T-helper 1 cell (primary cell): ENCODE measurements at places on chromosomes 16 and 17.

- DNase-seq = no peak
These were observed 7.2 kb downstream of the NUBP1 start for GRCh38 chr16:10750793-10751192.

DNA sequence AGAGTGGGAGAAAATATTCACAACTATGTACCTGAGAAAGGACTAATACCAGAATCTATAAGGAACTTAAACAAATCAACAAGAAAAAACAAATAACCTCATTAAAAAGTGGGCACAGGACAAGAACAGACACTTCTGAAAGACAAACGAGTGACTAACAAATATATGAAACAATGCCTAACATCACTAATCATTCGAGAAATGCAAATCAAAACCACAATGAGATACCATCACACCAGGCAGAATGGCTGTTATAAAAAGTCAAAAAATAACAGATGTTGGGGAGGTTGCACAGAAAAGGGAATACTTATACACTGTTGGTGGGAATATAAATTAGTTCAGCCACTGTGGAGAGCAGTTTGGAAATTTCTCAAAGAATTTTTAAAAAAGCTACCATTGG lies 83.5 kb upstream of the WSCD1 start:
- no peak for DNase-seq

DNA sequence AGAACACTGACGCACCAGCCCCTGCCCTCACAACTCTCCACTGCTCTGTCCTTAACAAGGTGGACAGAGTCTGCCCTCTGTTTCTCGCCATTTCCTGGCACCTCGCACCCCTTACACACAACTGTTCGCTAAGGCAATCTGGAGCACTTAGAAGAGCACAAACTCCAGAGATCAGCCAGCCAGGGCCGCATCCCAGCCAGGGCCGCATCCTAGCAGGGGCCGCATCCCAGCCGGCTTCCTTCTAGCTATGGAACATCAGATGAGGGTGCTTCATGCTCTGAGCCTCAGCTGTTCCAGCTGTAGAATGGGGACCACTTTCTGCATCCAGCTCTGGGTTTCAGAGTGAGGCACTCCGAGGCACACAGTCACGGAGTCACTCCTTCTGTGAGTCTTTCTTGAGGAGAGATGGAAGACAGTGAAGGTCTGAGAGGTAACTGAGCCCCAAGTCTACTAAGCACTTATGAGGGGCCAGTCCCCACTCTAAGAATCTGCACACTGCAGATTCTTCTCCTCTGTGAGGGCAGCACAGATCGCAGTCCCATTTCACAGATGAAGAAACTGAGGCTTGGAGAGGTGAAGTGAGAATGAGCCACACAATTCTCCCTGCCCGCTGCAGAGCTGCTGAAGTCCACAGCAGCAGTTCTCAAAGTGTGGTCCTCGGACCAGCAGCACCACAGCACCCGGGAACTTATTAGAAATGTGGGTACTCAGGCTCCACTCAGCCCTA lies 20.9 kb downstream of the COTL1 start:
- no peak for DNase-seq

GRCh38 chr17:73644145-73645049 lies at the start of gene SDK2:
Gene SDK2 (minus strand): TSS chr17:73644445. CDS start chr17:73644088, 357 bp downstream.
- no peak for DNase-seq

- DNase-seq = no peak
These were observed 825 bp downstream of the HEATR6 start for GRCh38 chr17:60077672-60078519.

- DNase-seq = no peak
These were observed 58.2 kb downstream of the RAP1GAP2 start for GRCh38 chr17:2854143-2855055.

DNA sequence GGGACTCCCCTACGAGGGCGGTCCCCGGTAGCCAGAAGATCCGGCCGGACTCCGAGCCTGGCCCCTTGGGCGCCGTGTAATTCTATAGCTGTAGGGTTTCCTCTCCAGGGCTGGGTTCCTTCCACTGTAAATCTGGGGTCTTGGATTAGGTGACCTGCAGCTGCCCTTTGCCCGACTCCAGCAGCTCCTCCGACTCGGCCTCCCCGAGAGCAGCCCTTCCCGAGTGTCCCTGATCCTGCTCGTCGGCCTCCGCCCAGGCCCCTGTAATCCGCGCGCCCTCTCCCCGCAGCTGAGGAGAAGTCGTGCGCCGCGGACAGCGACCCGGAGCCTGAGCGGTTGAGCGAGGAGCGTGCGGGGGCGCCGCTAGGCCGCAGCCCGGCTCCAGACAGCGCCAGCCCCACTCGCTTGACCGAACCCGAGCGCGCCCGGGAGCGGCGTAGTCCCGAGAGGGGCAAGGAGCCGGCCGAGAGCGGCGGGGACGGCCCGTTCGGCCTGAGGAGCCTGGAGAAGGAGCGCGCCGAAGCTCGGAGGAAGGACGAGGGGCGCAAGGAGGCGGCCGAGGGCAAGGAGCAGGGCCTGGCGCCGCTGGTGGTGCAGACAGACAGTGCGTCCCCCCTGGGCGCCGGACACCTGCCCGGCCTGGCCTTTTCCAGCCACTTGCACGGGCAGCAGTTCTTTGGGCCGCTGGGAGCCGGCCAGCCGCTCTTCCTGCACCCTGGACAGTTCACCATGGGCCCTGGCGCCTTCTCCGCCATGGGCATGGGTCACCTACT lies 5.5 kb downstream of the TBX2 start:
- no peak for DNase-seq

DNA sequence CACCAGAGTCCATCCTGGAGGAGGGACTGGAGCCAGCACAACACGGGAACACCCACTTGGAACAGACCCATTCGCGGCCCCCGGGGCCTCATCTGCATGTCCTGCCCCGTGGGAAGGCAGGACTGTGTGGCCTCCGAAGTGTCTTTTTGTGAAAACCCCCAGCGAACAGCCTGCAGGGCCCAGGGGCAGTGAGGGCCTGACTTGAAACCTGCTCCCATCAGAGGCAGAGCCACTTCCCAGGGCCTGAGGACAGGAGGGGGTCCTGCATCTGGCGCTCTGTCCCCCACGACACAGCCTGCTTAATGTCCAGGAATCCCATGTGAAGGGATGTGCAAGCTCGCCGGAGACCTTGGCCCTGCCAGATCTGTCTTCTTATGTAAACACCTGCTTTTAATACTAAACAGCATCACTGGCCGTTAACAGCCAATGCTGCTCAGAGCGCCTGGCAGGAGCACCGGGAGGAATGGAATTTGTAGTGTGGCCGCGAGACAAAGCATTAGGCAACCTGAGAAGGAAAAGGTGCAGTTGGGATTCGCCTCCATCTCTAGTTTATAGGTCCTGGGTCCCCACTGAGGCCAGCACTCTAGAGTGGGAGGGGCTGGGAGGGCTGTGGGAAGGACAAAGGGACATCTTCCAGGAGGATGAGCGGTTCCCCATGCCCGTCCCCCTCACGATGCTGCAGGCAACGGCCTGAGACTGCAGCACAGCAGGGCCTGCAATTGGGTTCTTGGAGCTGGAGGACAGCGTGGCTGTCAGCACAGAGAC lies 9.6 kb upstream of the EVPL start:
- no peak for DNase-seq

DNA sequence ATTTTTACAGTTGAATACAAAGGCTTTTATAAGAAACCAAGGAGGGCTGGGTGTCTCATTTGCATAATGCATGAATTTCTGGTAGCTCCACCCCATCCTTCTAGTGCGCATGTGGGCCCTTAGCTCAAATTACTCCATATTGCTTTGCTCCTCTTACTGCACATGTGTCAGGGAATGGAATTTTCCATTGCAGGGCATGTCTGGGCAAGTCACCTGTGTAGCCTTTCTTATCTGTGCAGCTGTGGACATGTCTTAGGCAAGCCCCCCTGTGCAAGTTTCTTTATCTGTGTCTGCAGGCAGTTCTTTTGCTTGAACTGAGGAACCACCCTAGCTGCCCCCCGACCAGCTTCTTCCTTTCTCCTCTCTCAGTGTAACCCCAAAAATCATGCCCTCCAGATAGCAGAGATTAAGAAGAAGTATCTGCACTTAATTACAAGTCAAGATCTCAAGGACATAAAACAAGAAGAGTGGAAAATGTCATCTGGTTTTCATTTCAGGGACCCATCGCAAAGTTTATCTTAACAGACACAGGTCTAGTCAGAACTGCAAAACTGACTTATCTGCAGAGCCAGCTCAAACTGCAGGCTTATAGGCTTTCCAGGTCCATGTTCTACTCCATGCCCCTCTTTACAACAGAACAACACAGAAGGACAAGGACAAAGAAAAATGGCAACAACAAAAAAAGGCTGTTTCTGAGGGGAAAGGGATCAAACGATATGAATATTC lies 137.9 kb upstream of the HS3ST4 start:
- DNase-seq = no peak

DNA sequence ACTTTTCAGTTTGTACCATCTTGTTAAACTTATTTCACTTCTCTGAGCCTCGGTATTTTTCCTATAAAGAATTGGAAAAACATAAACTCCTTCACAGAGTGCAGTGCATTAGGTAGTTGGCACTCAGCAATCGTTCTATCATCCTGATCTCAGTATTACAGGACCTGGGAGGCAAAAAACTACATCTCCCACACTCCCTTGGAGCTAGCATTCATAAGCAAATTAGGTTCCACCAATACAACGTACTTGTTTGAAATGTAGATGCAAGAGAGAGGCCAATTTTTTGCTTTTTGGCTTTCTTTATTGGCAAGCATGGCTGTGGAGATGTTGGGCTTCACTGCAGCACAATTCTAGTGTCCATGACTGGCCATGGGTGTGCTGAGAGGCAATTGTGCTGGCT lies 285.2 kb downstream of the CA10 start:
- no peak for DNase-seq

DNA sequence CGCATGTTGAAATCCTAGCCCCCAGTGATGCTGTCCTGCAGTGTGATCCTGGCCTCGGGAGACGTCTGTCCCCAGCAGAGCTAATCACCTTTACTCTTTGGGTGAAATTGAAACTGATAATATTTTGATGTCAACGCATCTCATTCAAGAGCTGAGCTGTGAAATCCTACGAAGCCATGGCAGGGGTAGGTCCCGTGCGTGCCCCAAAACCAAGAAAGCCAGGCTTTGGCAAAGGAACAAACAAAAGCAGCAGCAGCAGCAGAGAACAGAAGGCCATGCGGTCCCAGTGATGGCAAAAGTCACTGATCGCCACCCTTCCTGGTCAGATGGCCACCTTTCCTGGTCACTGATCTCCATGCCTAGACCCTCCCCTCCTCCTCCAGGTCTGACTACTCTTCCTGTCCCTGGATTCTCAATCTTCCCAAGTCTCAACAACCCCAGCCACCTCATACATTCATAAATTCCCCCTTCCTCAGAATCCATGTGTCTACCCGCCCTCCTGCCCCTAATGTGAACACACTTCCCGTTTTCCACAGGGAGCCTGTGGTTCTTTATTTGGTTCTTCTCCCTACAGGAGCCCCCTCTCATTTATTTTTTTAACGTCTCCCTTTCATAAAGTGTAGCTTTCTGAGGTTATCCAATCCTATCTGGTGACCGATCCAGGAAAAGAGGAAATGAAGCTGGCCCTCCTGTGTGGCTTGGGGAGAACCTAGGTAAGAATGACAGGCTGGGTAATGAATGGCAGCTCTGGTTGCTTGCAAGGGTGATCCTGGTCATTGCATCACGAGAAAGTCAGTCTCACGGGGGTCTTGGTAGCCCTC lies 50.3 kb downstream of the CPPED1 start:
- no peak for DNase-seq

DNA sequence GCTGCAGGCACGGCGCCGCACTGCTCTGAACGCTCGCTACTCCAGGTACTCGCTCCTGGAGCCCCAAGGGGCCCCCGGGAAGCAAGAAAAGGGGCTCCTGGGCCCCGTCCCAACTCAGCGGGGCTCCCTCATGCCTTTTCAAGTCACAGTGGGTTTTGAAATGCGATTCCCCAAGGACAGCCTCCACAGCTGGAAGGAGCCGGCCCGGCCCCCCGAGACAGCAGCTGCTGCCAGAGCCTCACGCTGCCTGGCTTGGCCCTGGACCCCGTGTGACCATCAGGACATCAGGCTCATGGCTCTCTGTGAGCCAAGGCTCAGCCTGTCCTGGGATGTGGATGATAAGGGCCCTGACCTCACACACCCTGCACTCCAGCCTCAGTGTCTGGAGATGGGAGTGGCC lies 80.6 kb downstream of the LMF1 start:
- DNase-seq = no peak

DNA sequence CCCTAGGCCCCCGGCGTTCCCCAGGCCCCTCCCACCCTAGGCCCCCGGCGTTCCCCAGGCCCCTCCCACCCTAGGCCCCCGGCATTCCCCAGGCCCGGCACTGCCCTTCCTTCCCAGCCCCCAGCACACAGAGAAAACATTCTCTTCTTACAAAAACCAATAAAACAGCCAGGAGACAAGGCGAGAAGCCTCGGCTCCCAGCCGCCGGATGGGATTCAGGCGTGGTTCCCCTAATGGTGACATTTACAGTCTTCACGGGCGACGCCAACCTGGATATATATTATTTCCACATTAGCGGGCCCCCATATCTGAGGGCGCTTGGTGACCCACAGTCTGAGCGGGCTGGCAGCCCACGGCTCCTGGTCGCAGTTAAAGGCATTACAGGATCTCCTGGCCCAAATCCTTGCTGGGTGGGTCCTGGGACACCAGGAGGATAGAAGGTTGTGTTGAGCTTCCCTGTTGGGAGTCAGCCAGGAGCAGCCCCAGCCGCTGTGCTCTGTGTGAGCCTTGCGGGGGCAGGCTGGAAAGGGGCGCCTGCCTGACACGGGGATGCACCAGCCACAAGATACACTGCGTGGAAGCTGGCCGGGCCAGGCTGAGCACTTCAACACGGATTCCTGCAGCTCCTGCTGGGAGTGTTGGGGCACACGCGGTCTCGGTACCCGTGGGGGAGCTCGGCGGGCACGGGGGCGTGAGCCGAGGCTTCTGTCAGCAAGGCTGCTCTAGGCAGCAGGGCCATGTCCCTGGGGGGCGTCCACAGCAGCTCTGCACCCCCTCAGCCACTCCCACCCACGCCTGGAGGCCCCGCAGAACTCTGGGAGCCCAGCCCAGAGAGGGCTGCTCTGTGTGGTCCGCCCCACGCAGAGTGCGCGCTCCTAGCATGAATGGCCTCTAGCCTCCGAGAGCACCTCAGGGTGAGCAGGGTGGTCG lies 83.7 kb downstream of the LMF1 start:
- DNase-seq = no peak

- DNase-seq = no peak
These were observed 26.1 kb downstream of the MEAK7 start for GRCh38 chr16:84478172-84478947.

DNA sequence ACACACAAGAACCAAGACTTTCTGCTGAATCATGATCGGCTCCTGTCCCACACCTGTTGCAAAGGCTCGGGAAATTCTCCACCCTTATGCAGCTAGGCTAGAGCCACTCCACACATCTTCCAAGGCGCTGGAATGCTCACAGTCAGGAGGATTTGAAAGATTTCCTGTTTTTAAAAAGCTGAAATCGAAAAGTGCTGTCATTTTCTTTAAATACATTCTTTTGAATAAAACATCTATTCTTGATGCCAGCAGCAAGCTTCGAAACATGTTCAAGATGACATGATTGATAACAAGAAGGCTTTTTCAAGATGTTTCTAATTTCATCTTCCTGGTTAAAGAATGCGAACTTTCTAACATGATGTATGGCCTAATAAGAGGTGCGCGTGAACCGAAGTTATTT lies 219.7 kb upstream of the CDH5 start:
- DNase-seq = no peak

- no peak for DNase-seq
These were observed 11.0 kb downstream of the MYCBPAP start for GRCh38 chr17:50519141-50519834.
